ENCODE measurements at places on chromosomes 1 and 21.

- no peak for DNase-seq
Measured at GRCh38 chr1:196323869-196324268, 284.4 kb downstream of the KCNT2 start.

DNA sequence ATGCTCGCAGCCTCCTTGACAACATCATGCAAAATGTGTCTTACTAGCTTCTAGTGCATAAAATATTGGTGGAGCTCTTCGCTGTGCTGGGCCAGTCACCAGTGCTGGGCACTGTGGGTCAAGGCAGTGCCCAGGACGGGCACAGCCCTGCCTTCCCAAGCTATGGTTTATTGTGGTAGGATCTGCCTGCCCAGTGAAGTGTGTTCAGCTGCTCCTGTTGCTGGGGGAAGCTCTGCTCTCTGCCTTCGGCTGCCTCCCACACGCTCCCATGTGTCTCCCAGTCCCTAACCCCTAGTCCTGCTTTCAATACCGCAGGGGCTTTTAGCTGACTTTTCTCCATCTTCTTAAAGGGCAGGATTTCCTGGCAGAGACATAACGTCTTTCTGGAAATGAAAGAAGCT lies 15.7 kb downstream of the EPHX1 start:
- DNase-seq: no peak

DNA sequence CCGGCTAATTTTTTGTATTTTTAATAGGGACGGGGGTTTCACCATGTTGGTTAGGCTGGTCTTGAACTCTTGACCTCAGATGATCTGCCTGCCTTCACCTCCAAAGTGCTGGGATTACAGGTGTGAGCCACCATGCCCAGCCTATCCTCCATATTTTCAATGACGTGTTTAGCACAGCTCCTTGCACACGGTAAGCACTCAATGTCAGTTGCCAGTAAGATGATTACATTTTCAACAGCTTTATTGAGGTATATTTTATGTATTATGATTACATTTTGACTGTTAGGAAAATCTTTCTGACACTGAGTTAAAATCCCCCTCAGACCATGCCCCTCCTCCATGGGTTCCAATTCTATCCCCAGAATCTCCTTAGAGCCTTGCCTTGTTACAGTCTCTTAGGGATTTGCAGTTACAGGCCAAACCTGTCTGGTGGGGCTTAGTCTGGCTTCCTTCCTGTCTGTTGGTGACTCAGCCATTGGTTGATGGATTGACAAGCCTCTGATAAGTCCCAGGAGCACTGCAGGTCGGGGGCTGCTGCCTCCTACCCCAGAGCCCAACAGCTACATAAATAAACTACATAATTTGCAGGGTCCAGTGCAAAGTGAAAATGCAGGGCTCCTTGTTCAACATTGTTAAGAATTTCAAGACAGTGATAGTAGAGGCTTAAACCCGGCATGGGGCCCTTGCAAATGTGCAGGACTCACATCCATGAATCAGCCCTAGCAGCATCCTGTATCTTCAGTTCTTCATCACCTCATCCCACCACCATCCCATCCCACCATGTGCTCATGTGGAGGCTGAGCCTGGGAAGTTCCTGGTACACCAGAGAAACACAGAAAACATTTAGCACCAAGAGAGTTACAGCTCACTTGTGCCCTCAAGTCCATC lies 23.4 kb downstream of the COA7 start:
- DNase-seq: no peak

- no peak for DNase-seq
Measured at GRCh38 chr1:30724175-30724574, 790 bp upstream of the MATN1 start.

DNA sequence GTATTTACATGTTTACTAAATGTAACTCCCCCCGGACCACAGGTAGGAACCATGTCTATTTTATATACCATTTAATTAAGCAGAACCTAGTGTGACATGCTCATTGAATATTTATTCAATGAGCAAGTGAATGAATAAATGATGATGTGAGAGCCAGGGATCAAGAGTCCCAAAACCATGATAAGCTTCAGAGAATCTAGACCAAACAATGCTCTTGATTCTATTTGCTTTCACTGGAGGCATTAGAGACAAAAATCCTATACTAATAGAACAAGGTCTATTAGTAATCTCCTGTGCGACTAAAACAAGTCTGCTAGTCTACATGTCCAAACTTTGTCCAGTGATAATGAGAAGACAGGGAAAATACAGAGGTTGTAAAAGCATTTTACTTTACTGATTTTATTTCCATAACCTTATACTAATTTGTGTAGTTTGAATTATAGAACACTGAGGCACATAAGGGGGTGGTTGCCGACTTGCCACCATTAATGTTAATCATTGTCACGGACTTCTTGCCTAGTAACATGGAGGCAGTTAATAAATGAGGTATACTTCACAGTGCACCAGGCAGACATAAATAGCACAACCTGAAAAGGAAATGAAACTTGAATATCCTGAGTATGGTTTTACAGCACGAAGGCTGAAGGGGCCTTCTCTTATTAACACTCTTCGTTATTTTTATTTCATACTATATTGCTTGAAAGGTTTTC lies 69.8 kb downstream of the TBX15 start:
- no peak for DNase-seq

- no peak for DNase-seq
Measured at GRCh38 chr1:213393860-213394259, 342.8 kb downstream of the RPS6KC1 start.

DNA sequence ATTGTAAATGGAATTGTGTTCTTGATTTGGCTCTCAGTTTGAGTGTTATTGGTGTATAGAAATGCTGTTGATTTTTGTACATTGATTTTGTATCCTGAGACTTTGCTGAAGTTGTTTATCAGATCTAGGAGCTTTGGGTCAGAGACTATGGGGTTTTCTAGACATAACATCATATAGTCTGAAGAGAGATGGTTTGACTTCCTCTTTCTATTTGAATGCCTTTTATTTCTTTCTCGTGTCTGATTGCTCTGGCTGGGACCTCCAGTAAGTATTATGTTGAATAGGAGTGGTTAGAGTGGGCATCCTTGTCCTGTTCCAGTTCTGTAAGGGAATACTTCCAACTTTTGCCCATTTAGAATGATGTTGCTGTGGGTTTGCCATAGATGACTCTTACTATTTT lies 39.1 kb upstream of the ANGPTL1 start:
- DNase-seq: no peak

- DNase-seq: peak; percentile 91
Measured at GRCh38 chr1:150974580-150975478, at the start of gene CERS2. TSS of gene CERS2 (minus strand) at chr1:150974835. CDS start at chr1:150969090, 5,745 bp downstream.

GRCh38 chr21:44436111-44436611 lies 19.1 kb upstream of the LRRC3 start:
- DNase-seq: no peak

DNA sequence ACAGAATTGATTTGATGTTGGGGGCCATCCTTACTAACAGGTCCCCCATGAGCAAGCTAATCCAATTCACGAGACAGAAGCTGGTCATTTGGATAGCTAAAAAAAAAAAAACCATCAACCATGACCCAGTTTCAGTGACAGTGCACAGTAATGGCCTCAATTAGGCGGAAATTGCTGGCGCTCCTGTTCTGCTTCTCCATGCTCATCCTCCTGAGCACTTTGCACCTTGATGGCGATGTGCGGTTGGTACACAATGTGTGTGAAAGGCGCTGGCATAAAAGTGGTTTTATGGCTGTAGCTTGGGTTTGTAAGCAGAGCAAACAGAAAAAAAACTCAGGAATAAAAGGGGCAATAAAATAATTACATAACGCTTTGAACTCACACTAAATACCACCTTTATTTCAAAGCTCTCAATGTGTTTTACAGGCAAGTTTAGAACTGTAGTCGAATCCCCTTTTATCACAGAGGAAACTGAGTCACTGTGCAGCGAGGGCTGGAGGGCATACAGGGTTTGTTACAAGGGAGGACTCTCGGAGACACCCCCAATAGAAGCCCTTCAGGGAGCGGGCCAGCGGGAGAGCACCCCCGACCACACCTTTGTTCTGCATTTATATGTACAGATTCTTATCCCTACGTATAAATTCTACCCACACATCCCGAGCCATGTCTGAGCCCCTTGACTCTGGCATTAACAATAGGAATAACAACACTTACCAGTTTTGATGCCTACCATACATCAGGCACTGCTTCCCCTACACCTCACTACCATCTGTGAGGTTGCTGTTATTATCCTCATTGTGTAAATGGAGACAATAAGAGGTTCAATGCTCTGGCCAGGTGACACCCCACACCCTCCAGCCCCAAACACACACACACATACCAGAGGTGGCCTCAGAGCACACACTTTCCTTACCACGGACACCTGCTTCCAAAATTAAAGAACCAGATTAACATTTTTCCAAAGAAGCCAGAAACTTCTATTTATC lies 213.5 kb upstream of the IRF2BP2 start:
- no peak for DNase-seq

- DNase-seq: no peak
Measured at GRCh38 chr1:51623025-51623424, 6.1 kb downstream of the OSBPL9 start.

DNA sequence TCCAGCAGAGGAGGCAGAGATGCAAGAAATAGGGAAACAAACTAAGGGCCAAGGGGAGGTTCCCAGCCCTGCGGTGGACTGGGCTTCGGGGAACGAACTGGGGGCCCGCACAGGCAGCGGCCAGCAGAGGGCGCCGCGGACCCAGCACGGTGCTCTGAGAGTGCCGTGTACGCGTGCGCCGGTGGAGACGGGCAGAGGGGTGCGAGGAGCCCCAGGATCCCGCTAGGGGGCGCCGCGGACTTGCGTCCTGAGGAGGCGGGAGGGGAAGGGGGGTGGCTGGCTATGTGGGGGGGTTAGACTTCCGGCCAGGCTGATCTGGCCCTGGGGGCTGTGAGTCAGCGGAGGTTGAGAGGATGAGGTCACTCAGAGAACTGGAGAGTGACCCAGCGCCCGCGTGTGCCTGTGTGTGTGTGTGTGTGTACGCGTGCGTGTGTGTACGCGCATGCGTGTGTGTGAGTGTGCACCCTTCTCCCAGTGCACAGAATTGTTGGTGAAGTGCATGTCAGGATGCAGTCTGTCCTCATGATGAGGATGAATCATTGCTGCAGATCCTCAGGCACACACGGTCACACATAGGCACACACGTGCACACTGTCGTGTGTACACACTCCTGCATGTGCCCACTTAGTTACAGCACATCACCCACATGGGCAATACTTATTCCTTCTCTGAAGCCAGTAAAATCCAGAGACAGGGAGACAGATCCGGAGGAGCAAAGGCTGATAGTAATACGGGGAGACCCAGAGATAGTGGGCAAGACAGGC lies 17.0 kb downstream of the NES start:
- peak; percentile 98 for DNase-seq

DNA sequence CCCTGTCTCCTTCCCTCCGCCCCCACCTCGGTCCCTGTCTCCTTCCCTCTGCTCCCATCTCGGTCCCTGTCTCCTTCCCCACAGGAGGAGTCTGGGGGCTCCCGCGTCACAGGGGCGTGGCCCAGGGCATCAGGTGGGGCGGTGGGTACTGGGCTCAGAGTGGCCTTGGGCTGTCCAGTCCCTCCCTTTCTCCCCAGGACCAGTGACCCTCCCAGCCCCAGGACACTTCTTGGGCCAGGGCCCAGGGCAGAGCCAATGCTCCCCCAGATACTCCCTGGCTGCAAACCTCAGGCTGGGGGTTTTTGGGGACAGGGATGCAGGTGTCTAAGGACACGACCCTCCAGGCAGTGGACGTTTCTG lies 6.8 kb upstream of the RNF223 start:
- DNase-seq: no peak

DNA sequence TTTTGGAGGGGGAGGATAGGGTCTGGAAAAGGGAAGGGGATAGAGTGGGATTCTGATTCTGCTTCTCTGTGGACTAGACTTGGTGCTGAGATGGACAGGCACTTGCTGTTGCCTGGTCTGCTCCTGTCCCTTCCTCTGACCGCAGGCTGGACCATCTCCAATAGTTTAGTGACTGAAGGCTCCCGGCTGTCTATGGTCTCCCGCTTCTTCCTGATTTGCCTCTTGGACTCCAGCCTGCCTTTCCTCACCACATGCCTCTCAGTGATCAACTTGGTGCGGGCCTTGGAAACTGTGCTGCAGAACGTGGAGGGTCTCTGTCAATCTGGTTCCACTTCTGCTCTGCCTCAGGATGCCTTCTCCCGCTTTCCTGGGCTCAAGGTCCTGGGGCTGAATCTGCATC lies 6.3 kb upstream of the ZSCAN20 start:
- no peak for DNase-seq

DNA sequence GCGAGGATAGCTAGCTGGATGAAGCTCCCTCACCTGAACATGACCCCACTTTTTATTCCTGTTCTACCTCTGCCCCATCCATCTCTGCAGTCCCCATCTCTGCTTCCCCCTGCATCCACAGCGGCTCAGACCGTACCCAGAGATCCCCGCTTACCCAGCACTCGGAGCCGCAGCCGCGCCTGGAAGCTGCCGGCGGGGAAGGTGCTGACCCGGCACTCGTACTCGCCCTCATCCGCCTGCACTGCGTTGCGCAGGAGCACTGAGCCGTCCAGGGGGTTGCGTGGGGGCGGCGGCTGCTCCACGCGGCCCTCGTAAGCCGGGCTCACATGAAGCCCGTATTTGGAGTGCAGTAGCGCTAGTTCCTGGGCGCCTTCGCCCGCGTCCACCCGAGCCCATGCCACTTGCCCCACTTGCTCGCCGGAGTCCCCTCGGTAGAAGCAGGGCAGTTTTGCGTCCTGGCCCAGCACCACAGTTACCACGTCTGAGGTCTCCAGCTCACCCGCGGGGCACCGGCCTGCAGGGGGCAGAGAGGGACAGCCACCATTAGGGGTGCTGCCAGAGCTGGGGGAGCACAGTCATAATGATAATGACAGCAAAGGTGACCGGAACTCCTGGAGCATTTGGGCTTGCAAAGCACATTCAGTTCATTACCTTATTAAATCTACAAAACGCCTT lies 9.8 kb downstream of the NECTIN4 start:
- DNase-seq: no peak

- no peak for DNase-seq
Measured at GRCh38 chr1:67894981-67895735, 61.9 kb upstream of the GNG12 start.

DNA sequence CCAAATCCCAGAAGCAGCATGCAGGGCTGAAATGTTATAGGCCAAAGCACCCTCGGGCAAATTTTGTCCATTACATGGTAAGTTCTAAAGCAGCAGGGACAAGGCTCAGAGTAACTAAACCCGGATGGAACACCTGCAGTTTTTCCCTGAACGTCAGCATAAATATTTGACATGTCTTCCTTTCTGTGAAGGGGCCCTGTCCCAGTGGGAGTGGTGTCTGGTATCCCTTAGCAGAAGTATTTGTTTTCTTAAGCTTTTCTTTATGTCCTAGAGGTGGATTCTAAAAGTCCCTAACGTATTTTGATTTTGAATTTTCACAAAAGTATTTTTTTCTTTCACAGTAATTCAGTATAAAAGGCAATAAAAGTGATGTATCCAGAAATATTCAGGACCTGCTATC lies 223.9 kb downstream of the ST6GALNAC3 start:
- no peak for DNase-seq

DNA sequence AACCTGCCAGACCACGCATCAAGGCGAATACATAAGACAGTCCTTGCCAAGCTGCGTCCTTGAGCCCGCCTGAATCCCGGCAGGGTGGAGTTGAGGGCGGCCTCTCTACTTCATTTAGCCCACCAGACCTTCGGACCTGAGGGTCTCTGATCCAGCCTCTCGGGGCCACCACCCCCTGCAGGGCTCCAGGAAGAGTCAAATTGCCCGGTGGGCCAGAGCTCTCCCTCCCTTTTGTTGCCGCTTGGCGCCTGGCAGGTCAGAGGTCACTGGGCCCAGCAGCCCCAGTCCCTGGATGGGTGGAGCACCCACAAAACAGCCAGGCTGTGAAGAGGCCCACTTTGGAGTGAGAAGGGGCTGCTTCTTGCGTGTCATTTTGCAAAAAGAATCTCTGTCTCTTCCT lies 9.0 kb downstream of the GNG4 start:
- DNase-seq: no peak

- no peak for DNase-seq
Measured at GRCh38 chr1:212827831-212828278, 19.6 kb downstream of the SPATA45 start.

GRCh38 chr21:45029298-45029947 lies 45.0 kb upstream of the ADARB1 start:
- DNase-seq: peak; percentile 79
